ENCODE measurements at places on chromosomes 11 and 22.
A peak's percentile ranks its signal among the peaks of the same experiment; 100 is the strongest.

- no peak for DNase-seq
Measured at GRCh38 chr11:118180300-118180703, 3.9 kb upstream of the SCN2B start.

DNA sequence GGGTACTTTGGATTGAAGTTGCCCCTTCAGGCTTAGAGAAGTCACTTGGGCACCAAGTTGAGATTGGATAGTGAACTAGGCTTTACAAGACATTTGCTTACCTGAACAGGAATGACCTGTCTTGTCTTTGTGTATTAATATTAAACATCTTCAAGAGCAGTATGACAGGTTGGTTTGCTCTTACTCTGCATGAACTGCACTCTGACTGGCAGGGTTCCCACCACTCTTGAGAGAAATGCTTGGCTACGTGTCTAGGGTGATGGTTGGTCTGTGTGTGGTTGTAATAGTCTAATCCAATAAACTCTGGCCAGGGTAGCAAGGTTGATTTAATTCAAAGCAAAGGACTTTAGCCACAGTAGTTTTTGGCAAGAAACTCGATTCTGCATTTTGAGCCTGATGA is 20.1 kb upstream of the SPTBN2 start:
- no peak for DNase-seq

GRCh38 chr11:117882311-117882905 is 6.0 kb upstream of the FXYD6 start:
- no peak for DNase-seq

GRCh38 chr22:36470162-36470993 is 11.1 kb downstream of the TXN2 start:
- DNase-seq, result peak; percentile 85

DNA sequence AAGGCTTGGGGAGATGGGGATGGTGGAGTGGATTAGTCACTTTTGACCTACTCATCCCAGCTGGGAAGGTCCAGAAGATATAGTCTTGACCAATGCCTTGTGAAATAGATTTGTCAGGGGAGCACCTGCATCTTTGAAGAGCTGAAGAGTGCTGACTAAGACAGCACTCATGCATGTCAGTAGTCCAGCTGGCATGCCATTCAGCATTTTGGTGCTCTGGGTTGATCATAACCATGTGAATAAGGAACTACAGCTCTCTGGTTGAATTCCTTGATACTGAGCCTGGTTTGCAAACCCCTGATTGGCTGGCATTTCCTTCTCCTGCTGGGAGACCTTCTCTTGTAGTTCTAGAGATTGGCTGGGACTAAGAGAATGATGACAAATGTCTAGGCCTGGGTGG is 106.8 kb upstream of the ALX4 start:
- DNase-seq, result no peak

GRCh38 chr11:113864410-113864809 is 11.0 kb downstream of the USP28 start:
- no peak for DNase-seq

GRCh38 chr11:19453651-19454257 is 213.0 kb upstream of the E2F8 start:
- peak; percentile 37 for DNase-seq

DNA sequence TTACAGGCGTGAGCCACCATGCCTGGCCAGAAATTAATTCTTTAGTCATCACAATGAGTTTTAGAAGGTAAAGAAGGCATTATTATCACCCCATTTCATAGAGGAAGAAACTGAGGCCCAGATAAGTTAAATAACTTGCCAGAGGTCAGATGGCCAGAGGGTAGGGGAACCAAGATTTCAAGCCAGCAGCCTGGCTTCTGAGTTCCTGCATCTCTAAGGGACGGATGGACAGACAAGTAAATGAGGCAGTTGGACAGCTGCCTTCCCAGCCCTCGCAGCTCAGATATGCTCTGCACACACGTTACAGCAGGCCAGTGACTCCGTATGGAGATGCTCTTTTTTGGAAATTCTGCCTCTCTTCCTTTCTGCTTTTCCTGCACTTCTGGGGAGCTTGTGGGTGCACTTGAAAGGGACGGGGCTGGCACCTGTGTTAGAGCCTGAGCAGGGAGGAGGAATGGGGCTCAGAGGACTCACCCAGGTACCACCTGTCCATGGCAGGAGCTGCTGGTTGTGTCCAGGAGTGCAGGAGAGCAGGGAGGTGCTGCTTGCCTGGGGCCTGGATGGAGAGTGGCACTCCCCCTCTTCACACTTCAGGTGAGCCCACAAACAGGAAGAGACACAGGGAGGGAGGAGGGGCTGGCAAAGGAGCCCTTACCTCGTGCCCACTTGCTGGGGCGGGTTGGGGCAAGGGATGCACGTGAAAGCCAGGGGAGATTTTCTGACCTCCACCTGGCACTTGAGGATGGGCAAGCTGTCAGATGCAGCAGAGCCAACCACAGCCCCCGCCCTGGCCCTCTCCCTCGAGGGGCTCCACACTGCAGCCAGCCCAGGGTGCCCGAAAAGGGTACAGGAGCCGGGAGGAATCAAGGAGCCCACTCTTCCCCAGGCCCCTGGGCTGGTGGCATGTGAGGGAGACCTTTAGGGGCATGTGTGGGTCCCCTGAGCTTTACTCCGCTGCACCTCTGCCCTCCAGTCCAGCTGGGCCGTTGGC is 3.3 kb upstream of the FXYD2 start:
- DNase-seq, result peak; percentile 13

GRCh38 chr22:41106122-41106968 is 14.0 kb downstream of the EP300 start:
- DNase-seq, result no peak

- no peak for DNase-seq
Measured at GRCh38 chr11:19519912-19520641, 192.6 kb upstream of the NAV2 start.

- no peak for DNase-seq
Measured at GRCh38 chr11:72704028-72704782, 30.0 kb upstream of the PDE2A start.
